A549 treated with Hydrocortisone at 1 μM for 4 hours (cell line): ENCODE measurements at places on chromosomes 4 and X. TPM values are rescaled to one million over a fixed set of nuclear protein-coding genes. Genes with fewer than 3 reads are reported as not detected.

The PRR32 gene
- not detected in 5 replicates for total RNA-seq

The FAM114A1 gene
- 20.9 to 57.2 TPM (median 30.8 TPM) in 5 replicates for total RNA-seq

The CT47B1 gene
- total RNA-seq, result not detected in 5 replicates

The KLB gene
- 0.05 to 0.16 TPM (median 0.12 TPM) in 5 replicates for total RNA-seq

The TLR1 gene
- 0.09 to 0.28 TPM (median 0.18 TPM) in 5 replicates for total RNA-seq

The PLCXD1 gene
- total RNA-seq, result 24.0 to 29.7 TPM (median 29.5 TPM) in 5 replicates

The CRLF2 gene
- 0.62 to 0.90 TPM (median 0.76 TPM) in 5 replicates for total RNA-seq

The NUP62CL gene
- total RNA-seq, result 13.4 to 17.9 TPM (median 13.9 TPM) in 5 replicates

The GPR82 gene
- not detected in 5 replicates for total RNA-seq

The AASDH gene
- total RNA-seq, result 2.3 to 3.7 TPM (median 2.9 TPM) in 5 replicates
